Activated gamma-delta T cell treated with anti-CD3 and anti-CD28 coated beads, Interleukin-2, amount 50 U/mL, for 16 hours (primary cell): ENCODE measurements at places on chromosomes 16 and 17.

DNA sequence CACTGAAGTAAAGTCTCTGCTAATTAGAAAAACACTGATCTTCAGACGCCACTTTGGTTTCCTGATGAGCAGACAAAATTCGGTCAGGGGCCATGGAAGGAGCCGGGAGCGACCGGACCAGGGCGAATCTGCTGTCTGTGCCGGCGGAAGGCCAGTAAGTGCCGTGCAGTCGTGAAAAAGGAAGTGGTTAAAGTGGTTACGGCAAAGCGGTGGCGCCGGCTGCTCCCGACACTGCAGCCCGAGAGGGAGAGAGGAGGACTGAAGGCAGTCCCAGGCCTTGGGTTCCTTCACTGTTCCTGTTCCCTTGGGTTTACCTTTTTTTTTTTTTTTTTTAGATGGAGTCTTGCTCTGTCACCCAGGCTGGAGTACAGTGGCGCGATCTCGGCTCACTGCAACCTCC is 17.3 kb upstream of the HEXD start:
- peak; percentile 17 for DNase-seq

- no peak for DNase-seq
These were observed 31.7 kb downstream of the TOM1L2 start for GRCh38 chr17:17940441-17940911.

GRCh38 chr17:56949595-56949994 is 11.3 kb downstream of the COIL start:
- DNase-seq = no peak

- DNase-seq = no peak
These were observed 160.3 kb upstream of the RPH3AL start for GRCh38 chr17:512926-513325.

GRCh38 chr17:52297230-52298010 is 138.9 kb upstream of the CA10 start:
- no peak for DNase-seq

DNA sequence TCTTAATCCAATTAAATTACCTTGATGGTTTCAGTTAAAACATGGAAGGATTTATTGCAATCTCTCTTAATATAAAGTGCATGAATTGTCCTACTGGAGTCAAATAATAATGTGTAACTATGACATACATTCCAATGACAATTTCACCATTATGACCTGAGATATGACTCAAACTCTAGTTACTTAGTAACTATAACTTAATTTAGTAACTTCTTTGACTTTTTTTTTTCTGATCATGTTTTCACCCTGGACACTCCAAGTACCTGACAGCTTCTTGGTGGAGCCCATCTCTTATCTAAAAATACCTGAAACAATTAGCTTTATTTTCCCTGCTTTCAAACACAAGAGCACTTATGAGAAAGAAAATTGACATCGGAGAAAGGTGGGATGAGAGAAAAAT is 123.7 kb downstream of the STX8 start:
- DNase-seq = no peak

- no peak for DNase-seq
These were observed 60.5 kb downstream of the ADCY9 start for GRCh38 chr16:4055748-4056147.

GRCh38 chr17:17381446-17382064 is 78.4 kb downstream of the NT5M start:
- DNase-seq = no peak

DNA sequence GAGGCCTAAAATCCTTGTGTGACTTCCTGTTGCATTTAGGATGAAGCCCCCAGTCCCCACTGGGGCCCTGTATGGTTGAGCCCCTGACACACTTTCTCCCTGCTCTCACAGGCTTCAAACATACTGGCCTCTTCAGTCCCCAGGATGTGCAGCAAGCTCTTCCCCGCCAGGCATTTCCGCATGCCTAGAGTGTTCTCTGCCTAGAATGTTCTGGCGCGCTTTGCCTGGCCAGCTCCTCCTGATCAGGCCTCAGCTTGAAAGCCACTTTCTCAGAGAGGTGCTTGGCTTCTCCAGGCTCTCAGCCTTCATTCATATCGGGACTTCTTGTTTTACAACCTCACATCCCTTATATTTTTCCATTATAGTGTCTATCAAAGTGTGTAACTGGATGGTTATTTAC is 123.7 kb downstream of the SPACA3 start:
- no peak for DNase-seq

DNA sequence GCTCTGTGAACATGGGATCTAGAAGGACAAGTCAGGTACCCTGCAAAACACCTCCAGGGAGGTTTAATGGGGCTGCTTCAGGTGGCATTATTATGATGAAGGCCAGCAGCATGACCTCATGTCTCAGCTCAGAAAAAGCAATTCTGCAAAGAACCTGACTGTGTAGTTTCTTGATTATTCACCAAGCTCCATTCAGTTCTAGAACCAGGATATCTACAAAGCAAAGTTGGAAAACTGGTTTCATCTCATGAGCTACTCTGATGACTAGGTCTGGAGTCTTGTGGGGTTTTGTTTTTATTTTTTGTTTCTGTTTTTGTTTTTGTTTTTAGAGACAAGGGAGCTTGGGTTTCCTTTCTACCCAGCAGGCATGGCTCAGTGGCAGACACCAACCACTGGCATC is 19.0 kb upstream of the LRRC37A3 start:
- no peak for DNase-seq

DNA sequence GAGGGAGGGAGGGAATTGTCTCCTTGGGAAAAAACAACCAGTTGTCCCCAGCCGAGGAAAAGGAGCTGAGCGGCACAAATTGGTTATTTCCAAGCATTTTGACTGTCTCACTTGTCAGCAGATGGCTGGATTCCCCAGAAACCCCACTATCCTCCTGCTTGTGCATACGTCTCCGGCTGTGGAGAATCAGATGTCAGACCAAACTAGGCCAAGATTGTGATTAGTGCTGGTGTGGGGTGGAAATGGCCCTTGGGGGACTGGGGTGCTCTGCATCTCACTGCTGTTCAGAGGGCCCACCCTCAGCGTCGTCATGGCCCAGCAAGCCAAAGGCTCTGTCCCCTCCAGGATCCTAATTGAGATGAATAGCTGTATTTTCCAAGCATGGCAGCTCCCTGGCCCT is 131.7 kb upstream of the HSBP1 start:
- no peak for DNase-seq

DNA sequence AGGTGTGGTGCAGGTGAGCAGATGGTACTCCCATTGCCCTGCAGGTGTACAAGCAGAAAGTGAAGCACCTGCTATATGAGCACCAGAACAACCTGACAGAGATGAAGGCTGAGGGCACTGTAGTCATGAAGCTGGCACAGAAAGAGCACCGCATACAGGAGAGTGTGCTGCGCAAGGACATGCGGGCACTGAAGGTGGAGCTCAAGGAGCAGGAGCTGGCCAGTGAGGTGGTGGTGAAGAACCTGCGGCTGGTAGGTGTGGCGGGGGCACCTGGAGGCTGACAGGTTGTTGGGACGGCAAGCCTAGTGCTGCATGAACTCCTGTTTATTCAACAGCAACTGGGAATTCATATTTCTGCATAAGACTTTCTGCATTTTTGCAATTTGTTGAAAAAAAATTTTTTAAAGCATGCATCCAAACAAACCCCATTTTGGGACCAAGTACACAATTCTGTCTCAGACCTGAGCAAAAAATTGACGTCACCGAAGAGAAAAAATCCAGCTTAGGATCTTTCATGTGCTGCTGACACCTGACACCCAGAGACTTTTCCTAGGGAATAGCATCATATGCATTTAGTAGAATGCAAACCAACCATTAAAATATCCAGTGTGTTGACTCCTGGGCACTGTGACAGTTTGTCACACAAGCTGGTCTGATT is 13.5 kb upstream of the DBNDD1 start:
- DNase-seq = no peak

- no peak for DNase-seq
These were observed 1.1 kb downstream of the SGF29 start for GRCh38 chr16:28554634-28555423.

GRCh38 chr16:84524346-84524920 is 20.0 kb upstream of the MEAK7 start:
- DNase-seq = no peak

DNA sequence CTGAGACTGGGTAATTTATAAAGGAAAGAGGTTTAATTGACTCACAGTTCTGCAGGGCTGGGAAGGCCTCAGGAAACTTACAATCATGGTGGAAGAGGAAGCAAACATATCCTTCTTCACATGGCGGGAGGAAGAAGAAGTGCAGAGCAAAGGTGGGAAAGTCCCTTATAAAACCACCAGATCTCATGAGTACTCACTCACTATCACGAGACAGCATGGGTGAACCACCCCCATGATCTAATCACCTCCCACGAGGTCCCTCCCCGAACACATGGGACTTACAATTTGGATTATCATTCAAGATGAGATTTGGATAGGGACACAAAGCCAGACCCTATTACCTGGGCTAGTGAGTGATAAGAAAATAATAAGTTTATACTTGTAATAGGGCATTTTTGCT is 70.6 kb upstream of the HS3ST2 start:
- DNase-seq = no peak

DNA sequence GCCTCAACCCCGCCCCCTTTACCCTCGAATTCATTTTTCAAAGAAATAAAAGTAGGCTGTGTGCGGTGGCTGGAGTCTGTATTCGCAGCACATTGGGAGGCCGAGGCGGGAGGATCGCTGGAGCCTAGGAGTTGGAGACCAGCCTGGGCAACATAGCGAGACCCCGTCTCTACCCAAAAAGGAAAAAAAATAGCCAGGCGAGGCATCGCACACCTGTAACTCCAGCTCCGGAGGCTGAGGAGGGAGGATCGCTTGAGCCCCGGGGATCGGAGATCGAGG is 671 bp upstream of the TOP2A start:
- no peak for DNase-seq

GRCh38 chr17:13320046-13320785 is 281.5 kb downstream of the HS3ST3A1 start:
- no peak for DNase-seq

- no peak for DNase-seq
These were observed 34.1 kb upstream of the MMP2 start for GRCh38 chr16:55444754-55445485.

- no peak for DNase-seq
These were observed 106.5 kb upstream of the METRNL start for GRCh38 chr17:82972836-82973372.

GRCh38 chr17:80453998-80454556 is 22.3 kb downstream of the NPTX1 start:
- no peak for DNase-seq

DNA sequence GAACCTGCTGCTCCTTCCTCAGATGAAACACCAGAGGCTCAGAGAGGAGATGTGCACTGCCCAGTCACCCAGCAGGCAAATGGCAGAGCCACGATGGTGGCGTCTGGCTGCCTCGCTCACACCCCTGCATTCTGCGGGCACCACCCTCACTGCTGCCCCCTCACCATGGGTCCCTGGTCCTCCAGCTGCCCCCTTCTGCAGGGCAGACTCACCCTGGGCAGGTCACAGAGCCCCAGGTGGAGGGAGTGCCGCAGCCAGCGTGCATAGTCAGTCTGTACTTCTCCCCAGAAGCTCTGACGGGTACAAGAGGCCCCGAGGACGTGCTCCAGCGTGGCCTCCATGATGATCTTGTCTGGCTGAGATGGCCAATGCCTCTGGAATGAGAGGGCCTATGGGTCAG is 52.9 kb downstream of the RMI2 start:
- no peak for DNase-seq

DNA sequence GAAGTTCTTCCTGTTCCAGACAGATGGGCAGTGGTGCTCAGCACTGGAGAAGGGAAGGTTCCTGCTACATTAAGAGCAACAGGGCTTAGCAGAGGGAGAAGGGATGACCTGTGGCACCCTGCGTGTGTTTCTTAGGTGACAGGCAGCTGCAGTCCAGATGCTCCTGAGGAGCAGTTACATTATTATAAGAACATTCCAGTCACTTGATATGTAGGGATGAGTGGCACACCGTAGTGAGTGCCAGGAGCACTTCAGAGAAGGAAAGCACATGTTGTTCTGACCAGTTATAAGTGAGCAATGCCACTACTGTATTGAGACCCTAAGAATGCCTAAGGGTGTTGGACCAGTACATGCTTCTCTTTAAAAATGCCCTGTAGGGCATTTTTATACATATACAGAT is 39.9 kb upstream of the MRC2 start:
- DNase-seq = no peak

DNA sequence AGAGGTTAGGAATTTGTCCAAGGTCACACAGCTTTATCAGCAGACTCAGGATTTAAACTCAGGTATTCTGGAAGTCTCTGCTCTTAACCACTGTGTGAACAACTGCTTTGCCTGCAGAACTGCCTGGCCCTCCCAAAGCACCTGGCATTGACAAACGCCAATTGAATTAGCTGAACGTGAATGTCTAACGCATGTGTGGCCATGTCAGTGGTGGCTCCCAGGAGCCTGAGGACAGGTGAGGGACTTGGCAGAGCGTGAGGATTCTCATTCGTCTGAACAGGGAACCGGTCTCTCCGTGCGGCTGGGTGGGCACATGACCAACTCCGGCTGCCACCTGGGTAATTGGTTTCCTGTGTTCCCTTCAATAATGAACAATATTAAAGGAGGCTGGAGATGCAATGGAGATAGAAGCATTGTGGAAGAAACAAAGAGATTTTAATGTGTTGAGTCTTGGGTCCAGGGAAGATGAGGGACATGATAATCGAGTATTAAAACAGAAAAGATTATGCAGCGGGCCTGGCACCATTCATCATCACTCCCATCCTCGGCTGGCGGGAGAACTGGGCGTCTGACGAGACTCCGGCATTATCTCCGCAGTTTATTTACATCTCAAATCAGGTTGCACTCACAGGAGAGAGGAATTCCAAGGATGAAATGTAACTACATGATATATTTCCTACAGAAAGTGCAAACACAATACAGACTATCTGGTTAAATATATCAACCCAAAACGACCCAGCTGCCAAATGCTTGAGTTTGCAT is 113.5 kb downstream of the NPIPB5 start:
- DNase-seq = no peak

DNA sequence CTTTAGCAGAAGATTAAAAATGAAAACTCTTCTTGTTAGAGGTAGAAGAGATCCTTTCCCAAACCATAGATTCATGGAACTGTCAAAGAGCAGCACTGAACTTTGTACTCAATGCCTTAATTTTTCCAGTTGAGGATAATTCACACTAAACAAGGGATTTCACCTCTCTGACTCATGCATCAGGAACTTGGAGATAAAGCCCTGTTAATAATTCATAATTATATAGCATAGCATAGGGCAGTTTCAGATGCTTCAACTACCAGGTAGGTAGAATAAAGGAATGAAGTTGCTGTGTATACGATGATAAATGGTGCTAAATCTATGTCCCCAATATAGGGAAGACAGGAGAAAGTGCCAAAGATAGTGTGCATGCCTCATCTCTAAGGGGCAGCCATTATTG is 450.4 kb downstream of the MAF start:
- DNase-seq = no peak

GRCh38 chr17:973053-973452 is 6.5 kb downstream of the NXN start:
- no peak for DNase-seq

DNA sequence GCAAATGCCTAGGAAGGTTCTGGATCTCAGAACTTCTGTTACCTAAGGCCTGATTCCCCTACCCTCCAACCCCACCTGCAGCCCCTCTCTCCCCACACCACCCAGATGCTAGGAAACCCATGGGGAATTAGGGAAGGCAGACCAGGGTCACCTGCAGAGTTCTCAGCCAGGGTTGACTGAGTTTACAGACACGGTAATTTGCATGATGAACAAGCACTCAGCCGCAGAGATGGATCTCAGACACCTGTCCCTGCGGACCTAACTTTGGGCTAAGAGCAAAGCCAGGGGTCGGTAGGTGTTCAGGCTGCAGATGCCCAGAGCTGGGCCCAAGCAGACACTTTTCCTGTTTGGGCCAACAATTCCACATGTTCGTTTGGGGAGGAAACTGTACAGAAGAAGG is 2.9 kb downstream of the ABI3 start:
- DNase-seq = no peak

GRCh38 chr17:48500435-48501426 is 30.1 kb downstream of the HOXB1 start:
- DNase-seq = no peak
